ENCODE measurements at places on chromosomes 16 and 17.
A peak's percentile ranks its signal among the peaks of the same experiment; 100 is the strongest.

GRCh38 chr16:66262253-66263167 is 104.0 kb upstream of the CDH5 start:
- DNase-seq = no peak

DNA sequence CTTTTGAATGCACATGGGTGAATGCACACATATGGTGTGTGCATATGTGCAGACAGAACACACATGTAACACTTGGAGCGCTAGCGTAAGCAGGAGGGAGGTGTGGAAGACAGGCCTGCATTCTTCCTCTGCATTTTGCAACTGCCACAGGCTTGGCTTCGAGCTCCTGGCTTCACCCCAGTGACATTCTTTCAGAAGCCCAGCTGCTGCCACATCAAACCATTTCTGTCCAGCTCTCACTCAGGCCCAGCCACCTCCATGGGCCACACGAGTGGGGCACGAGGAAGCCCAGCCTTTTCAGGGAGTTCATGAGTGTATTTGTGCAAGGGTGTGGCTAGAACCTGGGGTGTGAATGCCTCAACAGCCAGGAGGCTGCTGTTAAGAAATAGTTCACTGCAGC is 18.8 kb downstream of the LGALS3BP start:
- DNase-seq = no peak

DNA sequence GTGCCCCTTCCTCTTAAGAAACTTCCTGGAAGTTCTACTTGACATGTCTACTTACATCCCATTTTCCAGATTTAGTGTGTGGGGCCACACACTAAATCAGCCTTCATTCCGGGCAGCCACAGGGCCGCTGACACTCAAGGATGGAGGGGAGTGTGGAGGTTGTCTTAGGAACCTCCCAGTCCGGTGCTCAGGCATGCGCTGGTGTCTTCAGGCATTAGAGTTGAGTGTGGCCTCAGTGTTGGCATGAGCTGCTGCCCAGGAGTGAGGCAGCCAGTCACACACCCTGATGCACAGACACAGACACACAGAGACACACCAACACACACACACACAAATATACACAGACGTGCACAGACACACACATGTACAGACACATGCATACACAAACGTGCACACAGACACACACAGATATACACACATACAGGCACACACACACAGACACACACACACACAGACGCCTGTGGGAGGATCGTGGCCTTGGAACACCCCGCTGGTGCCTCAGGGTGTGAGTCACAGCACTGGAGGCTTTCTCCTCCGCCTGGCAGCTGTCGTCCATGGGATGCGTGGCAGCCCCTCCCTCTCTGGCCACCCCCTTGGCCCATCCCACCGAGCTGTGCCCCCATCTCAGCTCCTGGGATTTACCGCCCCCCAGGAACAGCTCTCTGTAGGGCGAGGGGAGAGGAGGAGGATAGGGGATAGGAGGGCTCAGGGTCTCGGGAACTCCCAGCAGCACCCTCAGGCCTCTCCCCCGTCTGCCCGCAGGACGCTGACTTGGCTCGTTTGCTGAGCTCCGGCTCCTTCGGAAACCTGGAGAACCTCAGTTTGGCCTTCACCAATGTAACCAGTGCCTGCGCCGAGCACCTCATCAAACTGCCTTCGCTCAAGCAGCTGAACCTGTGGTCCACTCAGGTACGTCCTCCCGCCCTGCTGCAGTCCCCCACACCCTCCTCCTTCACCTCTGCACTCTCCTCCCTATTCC is 75.6 kb upstream of the PLCG2 start:
- DNase-seq = no peak

GRCh38 chr17:76492989-76493501 is 8.2 kb downstream of the RHBDF2 start:
- no peak for DNase-seq

GRCh38 chr16:67967958-67968399 is 458 bp downstream of the SLC12A4 start:
- no peak for DNase-seq

DNA sequence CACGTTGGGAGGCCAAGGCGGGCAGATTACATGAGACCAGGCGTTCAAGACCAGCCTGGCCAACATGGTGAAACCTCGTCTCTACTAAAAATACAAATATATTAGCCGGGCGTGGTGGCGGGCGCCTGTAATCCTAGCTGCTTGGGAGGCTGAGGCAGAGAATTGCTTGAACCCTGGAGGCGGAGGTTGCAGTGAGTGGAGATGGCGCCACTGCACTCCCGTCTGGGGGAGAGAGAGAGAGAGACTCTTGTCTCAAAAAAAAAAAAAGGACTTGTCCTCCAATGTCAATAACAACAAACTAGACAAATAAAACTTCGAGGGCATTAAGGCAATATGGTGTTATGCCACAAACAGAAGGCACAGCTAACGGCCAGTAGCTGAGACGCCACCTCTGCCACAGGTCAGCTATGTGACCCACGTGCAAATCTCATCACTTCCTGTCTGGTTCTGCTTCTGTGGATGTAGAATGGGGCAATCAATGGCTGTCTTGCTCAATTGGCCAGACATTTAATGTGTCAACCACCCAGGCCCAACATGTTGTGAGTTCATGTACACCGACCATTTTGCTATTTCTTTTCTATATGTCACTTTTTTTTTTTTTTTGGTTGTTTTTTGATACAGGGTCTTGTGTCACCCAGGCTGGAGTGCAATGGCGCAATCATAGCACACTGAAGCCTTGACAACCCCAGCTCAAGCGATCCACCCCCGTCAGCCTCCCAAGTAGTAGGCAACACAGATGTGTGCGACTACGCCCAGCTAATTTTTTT is 834 bp upstream of the TXNDC11 start:
- no peak for DNase-seq

GRCh38 chr17:16033729-16034349 is 34.2 kb downstream of the TTC19 start:
- no peak for DNase-seq

- no peak for DNase-seq
Measured at GRCh38 chr16:46814790-46815189, 16.2 kb downstream of the C16orf87 start.

- DNase-seq = no peak
Measured at GRCh38 chr17:44007346-44008204, 3.2 kb downstream of the NAGS start.

- no peak for DNase-seq
Measured at GRCh38 chr17:37476431-37477120, 13.1 kb upstream of the DUSP14 start.

DNA sequence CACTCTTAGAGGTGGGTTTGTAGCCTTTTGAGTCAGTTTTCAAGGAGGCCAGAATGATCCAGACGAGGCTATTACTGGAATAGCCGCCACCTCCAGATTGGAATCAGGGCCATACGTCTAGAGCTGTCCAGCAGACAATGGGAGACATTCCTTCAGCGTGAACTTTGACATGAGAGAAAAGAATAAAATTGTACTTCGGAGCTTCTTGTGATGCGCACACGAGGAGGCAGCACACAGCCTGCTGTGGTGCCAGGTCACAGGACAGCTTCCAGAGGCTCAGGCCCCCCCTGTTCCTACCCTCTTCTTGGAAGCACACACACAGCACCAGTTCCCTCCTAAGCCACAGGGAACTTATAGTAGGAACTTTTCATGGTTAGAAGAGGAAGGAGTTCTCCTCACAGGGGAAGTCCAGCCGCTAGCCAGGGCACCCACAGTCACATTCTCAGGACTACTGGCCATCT is 81.0 kb downstream of the VPS53 start:
- DNase-seq = no peak

DNA sequence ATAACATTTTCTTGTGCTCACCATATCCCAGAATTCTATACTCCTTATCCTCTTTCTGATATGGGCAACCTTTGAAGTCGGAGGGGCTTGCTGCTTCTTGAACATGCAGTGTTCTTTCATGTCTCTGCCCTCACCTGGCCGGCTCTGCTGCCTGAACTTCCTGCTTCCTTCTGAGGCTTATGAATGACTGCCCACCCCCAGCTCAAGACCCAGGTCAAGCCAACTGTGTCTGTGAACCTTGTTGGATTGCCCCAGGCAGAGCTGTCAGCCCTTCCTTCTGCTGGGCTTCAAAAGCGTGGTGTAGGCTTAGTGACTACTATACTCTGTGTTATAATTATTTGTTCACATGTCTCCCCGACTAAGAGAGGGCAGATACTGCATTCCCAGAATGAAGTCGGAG is 506.5 kb downstream of the HS3ST4 start:
- DNase-seq = no peak

DNA sequence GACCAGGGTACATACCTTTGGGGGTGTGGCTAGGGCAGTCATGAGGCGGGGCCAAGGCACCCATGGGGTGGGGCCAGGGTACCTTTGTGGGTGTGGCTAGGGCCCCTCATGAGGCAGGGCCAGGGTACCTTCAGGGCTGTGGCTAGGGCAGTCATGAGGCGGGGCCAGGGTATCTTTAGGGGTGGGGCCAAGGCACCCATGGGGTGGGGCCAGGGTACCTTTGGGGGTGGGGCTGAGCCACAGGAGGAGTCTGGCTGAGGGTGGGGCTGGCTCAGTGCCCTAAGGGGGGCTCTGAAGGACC is 3.5 kb downstream of the GNG13 start:
- no peak for DNase-seq

- no peak for DNase-seq
Measured at GRCh38 chr17:902463-902862, 77.1 kb downstream of the NXN start.

- peak; percentile 6 for DNase-seq
Measured at GRCh38 chr17:34683390-34683789, 104.0 kb downstream of the TMEM132E start.

GRCh38 chr16:65119901-65120401 is 1.9 kb downstream of the CDH11 start:
- DNase-seq = no peak

DNA sequence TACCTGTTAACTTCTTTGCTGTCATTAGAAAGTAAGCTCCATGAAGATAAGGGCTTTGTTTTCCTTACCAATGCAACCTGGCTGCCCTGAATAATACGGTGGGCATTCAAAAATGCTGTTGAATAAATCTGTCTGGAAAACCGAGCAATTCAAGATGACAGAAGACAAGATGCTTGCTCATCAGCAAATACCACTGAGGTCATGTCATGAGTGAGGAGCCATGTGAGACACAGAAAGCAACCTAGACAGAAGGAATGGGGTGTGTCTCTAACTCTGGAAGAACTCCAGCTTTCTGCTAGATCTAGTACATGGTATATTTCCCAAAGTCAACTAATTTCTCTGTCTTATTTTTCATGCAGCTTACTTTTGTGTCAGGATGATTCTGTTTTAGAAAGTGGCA is 64.2 kb downstream of the STH start:
- no peak for DNase-seq

GRCh38 chr17:56727876-56728617 is 105.7 kb downstream of the C17orf67 start:
- DNase-seq = no peak

- no peak for DNase-seq
Measured at GRCh38 chr17:13102477-13102876, 84.7 kb upstream of the ELAC2 start.

DNA sequence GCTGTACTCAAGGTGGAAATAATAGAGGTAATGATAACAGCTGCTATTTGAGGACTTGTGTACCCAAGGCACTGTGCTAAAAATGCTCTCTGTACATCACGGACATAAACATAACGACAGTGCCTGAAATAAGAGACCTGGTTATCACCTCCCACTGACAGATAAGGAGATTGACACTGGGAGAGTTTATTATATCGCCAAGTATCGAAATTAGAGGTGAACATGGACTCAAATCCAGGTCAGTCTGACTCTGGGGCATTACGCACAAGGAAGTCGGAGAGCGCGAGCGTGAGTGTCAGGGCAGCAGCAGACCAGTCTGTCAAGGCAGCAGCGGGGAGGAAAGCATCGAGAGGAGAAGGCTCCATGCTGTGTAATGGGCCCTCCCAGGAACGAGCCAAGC is 57.1 kb downstream of the GOSR1 start:
- DNase-seq = no peak

DNA sequence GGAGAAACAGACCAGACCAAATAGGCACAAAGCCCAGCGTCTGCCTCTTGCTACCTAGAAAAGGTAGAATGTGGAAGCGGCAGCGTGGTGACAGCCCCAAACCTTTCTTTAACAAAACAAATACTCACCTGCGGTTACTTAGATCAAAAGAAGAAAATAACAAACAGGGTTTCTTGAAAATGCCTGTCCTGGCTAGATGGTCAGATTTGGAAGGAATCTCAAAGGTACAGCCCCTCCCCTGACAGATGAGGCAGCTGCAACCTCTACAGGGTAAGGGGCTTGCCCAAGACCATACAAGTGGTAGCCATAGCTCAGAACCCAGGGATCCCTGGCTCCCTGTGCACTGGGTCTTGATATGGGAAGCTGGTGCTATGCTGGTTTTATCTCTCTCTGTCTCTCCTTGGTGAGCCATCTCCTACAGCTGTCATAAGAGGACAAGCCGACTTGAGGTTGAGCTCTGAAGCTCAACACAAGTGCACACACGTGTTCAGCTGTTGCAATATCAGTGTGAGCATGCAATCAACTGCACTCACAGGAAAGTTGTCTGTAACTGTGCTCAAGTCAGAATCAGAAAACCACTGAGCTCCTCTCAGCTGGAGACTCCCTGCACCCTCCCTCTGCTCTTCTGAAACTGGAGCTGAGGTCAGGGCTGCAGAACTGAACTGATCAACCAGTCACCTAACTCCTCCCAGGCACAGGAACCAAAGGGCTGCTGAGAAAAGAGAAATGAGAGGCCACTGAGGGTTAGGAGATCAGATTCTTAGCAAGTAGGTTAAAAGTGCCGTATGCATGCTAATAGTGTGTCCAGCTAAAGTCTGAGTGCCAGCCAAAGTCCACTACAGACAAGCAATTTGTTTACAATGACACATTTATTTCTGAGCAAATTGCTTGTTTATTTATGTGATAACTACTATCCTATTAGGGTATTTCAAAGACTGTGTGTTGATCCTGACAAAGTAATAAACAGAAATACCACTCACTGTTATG is 6.1 kb upstream of the RNF157 start:
- DNase-seq = no peak

DNA sequence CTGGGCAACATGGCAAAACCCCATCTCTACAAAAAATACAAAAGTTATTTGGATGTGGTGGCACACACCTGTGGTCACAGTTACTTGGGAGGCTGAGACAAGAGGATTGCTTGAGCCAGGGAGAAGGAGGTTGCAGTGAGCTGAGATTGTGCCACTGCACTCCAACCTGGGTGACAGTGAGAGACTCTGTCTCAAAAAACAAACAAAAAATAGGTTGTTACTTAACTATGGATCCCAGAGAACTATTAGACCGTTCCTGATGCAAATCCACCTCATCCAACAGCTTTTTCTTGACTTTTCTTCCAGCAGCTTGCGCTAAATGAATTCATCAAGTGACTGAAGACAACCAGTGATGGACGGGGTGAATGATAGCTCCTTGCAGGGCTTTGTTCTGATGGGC is at the start of gene OR2C1:
Gene OR2C1, plus strand, starts transcription at position 301 of the 400 bp plus-strand sequence. Its CDS starts 52 bp downstream, at position 353.
- DNase-seq = no peak

GRCh38 chr17:82568997-82569393 is 49.5 kb downstream of the FOXK2 start:
- no peak for DNase-seq

- no peak for DNase-seq
Measured at GRCh38 chr16:57504001-57504400, 17.7 kb upstream of the DOK4 start.

- no peak for DNase-seq
Measured at GRCh38 chr16:56980792-56981724, 8.3 kb upstream of the NLRC5 start.

GRCh38 chr17:77528516-77529327 is 388.0 kb downstream of the SEC14L1 start:
- DNase-seq = peak; percentile 58

GRCh38 chr16:61858988-61859387 is 177.2 kb downstream of the CDH8 start:
- DNase-seq = no peak
